ENCODE measurements at places on chromosomes 16 and 17.

GRCh38 chr16:9846362-9847099, 335.7 kb downstream of the GRIN2A start:
- no peak for DNase-seq

- no peak for DNase-seq
These were observed 28.5 kb upstream of the SLC7A5 start for GRCh38 chr16:87897521-87898505.

GRCh38 chr16:64996641-64997040, 125.2 kb downstream of the CDH11 start:
- no peak for DNase-seq

DNA sequence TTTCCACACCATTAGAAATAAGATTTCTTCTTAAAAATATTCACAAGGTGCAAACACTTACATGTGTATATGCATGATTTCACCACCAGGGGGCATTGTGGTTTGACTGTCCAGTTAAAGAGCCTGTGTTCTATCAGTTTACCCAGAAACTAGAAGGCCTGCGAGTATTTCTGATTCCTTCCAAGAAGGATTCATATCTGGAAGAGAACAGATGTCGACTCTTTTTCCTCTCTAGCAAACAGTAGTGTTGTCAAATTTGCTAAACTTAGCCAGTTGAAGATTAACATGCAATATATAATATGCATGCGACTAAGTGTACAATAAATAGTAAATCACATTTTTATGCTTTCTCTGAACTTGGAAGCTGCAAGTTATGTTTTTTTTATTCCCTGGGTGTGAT, 404.1 kb downstream of the WWOX start:
- no peak for DNase-seq

- DNase-seq: no peak
These were observed 79.5 kb upstream of the DOC2B start for GRCh38 chr17:260944-261343.

DNA sequence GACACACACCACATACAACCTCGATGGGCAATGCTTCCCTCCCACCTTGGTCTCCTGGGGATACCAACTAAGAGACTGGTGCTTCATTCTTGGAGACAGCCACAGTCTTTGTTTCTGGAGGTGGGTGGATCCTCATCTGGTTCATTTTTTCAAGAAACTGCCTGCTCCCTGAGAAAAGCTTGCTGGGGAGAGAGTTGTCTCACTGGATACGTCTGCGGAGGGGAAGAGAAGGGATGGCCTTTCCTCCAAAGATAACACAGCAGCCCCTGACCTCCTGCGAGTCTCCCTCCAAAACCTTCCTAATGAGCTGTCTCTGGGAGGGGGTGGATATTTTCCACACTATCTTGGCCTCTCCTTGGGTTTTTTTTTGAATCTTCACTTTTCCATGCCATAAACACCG, 221.2 kb downstream of the SOX9 start:
- no peak for DNase-seq

DNA sequence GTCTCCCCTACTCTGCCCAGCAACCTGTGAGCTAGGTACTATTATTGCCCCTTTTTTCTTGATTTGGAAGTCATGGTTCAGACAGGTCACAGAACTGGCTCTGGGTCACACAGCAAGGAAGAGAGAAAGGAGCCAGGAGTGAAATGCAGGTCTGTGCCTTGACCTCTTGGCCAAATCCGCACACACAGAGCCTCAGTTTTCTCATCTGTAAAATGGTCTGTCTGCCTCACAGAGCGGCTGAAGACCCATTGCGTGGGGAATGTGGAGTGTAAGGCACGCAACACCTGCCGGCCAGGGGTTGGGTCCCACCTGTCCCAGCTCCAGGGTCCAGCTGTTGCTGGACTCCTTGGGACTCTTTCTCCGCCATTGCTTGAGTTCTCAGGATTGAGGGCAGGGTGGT, 32.4 kb downstream of the CNGB1 start:
- no peak for DNase-seq

DNA sequence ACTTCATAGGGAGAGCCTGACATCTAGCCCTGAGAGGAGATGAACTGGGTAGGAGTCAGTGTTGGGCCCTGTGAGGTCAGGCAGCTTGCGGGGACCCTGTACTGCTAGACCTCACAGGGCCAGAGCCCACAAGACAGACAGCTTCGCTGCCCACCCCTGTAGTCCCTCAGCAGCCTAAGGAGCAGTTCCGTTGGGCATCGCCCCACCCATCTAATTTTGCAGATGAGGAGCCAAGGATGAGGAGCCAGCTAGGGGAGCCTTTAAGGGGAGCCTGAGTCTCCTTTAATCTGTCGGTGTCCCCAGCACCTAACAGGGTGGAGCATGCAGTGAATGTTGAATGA, 755 bp upstream of the TUFM start:
- DNase-seq: no peak

- no peak for DNase-seq
These were observed 45.8 kb upstream of the TOX3 start for GRCh38 chr16:52592778-52593177.

DNA sequence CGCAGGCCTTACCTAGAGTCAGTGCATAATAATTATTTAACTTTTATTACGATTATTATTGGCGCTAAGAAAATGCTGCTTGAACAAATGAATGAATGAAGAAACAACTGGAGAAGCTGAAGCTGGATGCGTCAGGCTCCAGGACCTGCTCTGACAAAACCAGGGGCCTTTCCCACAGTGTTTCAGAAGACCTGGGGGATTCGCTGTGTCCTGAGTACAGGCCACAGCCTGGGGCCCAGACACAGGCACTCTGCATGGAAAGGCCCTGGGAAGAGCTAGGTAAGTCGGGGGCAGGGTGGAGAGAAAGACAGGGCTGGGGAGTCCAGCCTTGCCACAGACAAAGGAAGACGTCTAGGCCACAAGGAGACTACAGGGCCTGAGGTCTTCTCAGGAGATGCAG, 226.1 kb downstream of the ZNF423 start:
- no peak for DNase-seq

DNA sequence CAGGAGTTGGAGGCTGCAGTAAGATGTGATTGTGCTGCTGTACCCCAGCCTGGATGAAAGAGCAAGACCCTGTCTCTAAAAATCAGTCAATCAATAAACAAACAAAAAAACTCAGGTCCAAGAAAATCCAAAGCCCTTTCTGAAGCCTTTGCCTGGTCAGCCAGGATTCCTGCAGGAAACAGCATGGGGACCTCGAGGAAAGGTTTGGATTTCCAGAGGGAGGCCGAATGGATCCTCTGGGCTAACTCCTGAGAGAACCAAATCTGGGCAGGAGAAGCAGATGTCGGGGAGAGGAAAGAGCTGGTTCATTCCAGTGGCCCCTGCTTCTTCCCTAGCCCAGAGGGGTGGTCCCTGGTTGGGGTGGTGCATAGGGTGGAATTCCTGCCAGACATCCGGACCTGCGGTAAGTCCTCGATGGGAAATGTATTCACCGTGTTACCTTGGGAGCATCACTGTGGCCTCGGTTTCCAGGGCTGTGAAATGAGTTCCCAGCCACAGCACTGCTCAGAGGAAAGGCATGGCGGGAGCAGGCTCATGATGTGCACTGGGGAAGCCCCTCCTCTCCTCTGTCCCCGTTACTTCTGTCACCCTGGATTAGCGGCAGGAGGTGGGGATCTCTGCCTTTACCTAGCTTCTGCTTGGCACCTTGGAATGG, 75.1 kb downstream of the CYLD start:
- no peak for DNase-seq

DNA sequence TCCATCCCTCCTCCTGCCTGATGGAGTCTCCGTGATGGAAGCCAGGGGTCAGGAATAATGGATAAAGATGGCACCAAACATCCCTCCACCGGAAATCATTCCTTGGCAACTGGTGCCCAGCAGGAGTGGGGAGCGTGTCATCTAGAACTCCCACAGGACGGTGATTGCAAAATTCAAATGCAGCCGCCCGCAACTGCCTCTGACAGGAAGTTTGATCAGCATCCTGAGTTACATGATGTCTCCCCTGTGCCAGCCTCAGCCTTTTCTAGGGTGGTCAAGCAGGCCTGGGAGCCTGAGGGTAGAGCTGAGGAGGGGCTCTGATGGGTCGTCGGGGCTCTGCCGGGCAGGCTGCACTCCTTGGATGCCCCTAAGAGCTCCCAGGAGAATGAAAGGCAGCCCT, 52.8 kb downstream of the GSG1L start:
- DNase-seq: no peak

DNA sequence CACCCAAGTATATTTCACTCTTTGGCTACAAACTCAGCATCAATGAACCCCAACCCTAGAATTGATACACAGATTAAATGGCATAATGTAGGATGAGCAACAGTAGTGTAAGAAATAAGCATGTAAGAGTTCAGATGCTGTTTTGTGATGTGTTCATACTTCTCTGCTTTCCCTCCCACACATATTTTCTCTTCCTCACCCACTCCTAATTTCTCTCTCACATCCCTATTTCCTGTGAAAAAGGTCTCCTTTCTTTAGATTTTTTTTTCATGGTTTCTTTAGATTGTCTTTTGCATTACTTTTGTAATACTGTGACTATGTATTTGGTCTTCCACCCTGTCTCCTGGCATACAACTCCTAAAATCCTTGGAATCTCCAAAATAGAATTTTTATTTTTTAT, 21.7 kb downstream of the CREBBP start:
- DNase-seq: no peak

DNA sequence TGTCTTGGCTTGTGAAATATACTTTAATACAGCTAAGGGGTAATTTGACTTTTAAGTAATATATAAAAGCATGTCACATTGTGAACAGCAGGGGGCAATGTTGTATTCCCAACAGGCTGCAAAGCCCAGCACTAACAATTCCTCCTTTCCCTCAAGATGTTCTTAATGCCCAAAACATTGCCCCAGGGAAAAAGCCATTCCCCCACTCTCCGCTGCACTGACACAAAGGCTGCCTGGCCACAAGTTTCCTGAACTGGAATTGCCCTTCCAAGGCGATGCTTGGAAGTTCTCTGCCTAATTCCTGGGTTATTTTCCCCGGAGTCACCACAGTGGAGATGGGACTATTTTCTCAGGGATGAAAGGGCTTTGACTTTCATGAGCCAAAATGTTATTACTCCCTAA, 27.2 kb downstream of the CLEC16A start:
- peak; percentile 32 for DNase-seq

DNA sequence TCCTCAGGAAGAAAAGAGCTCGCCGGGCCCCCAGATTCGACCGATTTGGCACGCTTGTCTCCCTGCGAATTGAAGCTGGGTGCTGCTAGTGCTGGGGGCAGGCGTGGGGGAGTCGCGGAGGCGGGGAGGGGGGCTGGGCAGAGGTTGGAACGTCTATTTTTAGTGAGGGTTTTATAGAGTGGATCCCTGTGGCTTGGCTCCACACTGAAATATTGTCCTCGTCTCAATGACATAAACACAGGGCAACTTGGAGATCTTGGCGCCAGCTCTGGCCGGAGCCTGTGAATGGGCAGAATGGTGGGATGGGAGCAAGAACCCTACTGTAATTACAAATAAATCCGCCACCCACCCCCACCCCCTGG, 15.7 kb upstream of the NOG start:
- no peak for DNase-seq

- DNase-seq: no peak
These were observed 1376.4 kb downstream of the CDH11 start for GRCh38 chr16:63745456-63745855.

- no peak for DNase-seq
These were observed 8.5 kb upstream of the SIAH1 start for GRCh38 chr16:48393485-48394354.

DNA sequence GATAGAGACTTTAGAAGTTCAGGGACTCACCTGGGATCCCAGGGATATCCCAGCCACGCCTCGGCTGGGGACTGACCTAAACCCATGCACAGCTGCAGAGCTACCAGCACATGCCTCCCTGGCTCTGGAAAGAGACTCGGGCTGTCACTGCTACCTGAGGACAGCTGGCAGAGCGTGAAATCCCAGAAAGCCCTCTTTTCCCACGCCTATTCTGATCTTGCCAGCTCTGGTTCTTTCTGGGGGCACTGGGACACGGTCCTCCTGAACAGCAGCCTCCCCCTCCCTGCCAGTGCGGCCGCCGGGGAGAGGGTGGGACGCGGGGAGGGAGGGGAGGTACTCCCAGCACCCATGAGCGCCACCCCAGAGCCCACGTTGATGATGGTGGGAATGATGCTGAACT, 10.8 kb downstream of the P2RX5 start:
- DNase-seq: no peak

GRCh38 chr17:4573669-4574068, 10.7 kb upstream of the SMTNL2 start:
- DNase-seq: no peak

DNA sequence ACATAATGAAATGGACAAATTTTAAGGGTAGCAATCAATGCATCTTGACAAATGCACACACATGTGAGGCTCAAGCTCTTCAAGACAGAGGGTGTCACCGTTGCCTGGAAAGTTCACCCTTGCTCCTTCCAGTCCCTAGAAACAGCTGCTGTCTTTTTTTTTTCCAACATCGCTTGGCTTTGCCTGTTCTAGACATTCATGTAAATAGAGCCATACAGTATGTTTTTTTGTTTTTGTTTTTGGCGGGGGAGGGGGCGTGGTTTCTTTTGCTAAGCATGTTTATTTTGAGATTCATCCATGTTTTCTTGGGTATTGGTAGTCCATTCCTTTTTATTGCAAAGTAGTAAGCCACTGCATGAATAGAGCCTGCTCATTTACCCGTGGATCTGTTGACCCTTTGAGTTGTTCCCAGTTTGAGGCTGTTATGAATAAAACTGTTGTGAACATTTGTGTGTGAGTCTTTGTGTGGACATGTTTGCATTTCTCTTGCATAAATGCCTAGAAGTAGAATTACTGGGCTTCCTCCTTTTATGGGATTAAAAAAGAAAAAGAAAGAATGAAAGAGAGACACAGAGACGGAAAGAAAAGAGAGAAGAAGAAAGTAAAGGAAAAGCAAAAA, 78.4 kb downstream of the NT5M start:
- DNase-seq: no peak

GRCh38 chr16:63690961-63691360, 1430.9 kb downstream of the CDH11 start:
- DNase-seq: no peak

- DNase-seq: no peak
These were observed 12.0 kb downstream of the APPBP2 start for GRCh38 chr17:60514053-60514452.

GRCh38 chr17:63703556-63704258, 3.8 kb upstream of the LIMD2 start:
- no peak for DNase-seq

DNA sequence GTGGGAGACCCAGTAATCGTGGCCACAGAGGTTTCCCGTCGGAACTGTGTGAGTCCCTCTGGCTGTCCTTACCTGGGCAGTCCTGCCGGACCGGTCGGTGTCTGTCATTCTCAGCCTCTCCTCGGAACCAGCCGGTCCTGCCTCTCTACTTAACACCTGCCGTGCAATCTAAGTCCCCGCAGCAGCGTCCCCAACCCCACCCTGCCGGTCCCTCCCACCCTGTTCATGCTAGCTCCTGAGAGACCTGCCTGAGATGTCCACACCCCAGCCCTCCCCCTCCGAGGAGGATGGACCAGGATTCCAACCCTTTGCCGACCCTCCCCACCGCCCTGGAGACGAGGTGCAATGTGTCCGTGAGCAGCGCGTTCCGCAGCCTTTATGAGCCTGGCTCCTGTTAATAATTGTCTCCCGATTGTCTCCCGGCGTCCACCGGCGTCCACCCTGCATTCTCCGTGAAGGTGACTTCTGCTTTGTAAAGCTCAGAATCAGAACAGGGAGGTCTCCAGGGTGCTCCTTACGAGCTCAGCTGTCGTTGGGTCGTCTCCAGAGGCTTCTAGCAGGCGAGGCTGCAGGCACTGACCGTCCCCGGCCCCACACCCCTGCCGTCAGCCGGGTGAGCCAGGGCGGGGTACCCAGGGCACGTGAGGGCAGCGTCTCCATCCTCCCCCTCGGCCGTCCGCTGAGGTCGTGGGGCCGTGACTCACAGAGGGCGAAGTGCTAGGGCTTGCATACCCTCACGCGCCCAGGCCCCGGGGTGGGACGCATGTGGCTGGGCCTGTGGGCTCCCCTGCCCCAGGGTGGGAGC, 10.1 kb downstream of the METRNL start:
- no peak for DNase-seq

Data from HuH-7 (cell line).